ENCODE measurements at places on chromosomes 2 and 18. TPM values are rescaled to one million over a fixed set of nuclear protein-coding genes. Genes with fewer than 3 reads are reported as not detected.
A peak's percentile ranks its signal among the peaks of the same experiment; 100 is the strongest.

The TTR gene
- total RNA-seq: 139 TPM

The DNAH7 gene
- 0.30 TPM for total RNA-seq

The ITGB6 gene
- total RNA-seq: 2.6 TPM

The RAB12 gene
- total RNA-seq: 37.8 TPM

The ZNF532 gene
- 32.7 TPM for total RNA-seq

The CRYBA2 gene
- total RNA-seq: 0.59 TPM

GRCh38 chr2:170823088-170823897 is 6.6 kb downstream of the GAD1 start:
- no peaks in the 10 kb centered on the region for H3K36me3 ChIP-seq
- DNase-seq: no peak
- H3K27me3 ChIP-seq: no peaks in the 10 kb centered on the region
- H3K27ac ChIP-seq: no peak overlapping the region

DNA sequence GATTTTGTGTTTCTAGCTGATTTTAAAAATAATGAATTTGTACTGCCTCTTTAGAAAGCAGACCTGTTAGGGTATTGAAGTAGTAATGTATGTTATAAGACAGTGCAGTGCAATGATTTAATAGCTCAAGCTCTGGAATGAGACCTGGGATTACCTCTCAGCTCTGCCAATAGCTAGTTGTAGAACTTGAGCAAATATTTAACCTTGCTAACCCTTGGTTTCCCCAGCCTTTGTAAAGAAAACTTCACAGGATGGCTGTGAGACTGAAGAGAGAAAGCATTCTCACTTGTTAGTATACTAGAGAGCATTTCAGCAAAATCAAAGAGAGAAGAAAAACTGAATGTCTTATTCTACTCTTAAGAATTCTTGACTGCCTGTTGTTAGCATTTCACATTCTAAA is 293.9 kb downstream of the KIAA1328 start:
- peaks cover 5% of the 10 kb centered on the region for H3K4me1 ChIP-seq
- DNase-seq: no peak
- no peak overlapping the region for H3K27ac ChIP-seq
- H3K27me3 ChIP-seq: no peaks in the 10 kb centered on the region

DNA sequence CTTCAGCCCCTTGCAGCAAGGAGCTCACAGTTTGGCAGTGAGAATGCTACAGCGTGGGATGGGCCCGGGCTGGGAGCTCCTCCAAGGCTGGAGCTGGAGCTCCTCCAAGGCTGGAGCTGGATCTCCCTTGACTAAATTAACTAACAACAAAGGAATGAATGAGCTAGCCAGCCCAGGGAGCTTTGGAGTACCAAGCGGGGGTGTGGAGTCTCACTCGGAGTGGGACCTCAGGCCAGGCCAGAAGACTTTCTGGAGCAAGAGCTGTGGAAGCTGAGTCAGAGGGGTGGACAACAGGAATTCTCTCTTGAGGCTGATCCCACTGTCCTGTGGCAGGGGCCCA is 244.7 kb upstream of the HS6ST1 start:
- DNase-seq: no peak
- H3K27me3 ChIP-seq: no peaks in the 10 kb centered on the region
- H3K4me3 ChIP-seq: no peak overlapping the region
- H3K36me3 ChIP-seq: no peaks in the 10 kb centered on the region
- H3K27ac ChIP-seq: no peak overlapping the region

DNA sequence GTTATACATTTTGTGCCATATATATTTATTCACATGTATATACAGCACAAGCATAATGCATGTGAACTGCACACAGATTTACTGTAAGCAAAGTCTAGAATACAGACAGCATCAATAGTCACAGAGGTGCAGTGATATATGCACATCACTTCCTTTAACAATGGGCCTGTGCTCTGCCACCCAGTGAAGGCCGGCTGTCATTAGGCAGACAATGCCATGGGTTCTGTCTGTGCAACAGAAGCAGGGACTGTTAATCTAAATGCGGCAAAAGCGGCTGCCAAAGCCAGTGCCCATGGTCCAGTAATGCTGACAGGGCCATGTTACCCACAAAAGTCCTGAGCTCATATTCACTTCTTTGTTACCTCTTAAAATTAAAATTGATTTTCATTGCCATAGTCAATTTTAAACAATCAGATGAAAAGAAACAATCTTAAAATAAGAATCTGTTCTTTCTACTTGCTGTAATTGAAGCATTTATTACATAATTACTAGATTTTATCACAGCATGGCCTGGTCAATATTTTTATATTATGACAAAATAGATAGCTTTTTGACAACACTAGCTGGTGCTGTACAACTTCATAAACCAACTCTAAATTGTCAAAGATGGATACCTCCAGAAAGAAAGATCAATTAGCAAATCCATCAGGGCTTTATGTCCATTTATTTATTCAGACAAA is 232.0 kb downstream of the STK39 start:
- H3K36me3 ChIP-seq: no peaks in the 10 kb centered on the region
- H3K27ac ChIP-seq: no peak overlapping the region
- no peaks in the 10 kb centered on the region for H3K27me3 ChIP-seq
- H3K4me3 ChIP-seq: no peak overlapping the region
- H3K4me1 ChIP-seq: no peaks in the 10 kb centered on the region

DNA sequence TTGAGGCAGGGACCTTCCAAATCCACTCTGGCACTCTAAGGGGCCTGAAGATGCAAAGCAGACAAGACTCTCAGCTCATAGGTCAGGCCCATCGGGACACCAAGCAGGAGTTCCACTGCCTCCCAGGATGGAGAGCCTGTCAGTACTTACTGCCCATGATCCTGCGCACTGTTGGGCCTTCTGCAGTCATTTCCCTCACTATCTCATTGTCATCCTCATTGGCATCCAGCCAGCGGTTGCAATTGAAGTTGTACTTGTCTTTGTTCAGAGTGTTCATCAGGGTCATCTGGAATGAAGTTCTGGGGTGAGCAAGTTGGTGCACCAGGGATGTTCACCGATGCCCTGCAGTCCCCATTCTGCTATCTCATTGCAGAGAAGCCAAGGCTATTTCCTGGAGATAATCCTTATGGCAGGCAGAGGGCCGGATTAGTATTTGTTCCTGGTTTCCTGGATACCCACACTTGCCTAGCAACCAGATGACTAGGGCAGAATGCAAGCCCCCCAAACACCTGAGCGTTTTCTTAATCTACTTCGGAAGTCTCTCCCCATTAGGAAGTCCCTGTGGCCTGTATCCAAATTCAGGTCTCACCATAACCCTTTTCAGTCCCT is 65.1 kb downstream of the LOXHD1 start:
- no peak for DNase-seq
- H3K4me1 ChIP-seq: no peaks in the 10 kb centered on the region
- H3K27ac ChIP-seq: no peak overlapping the region
- no peak overlapping the region for H3K4me3 ChIP-seq

GRCh38 chr2:890214-890613 is 60.4 kb upstream of the SNTG2 start:
- no peaks in the 10 kb centered on the region for H3K36me3 ChIP-seq
- H3K27ac ChIP-seq: no peak overlapping the region
- no peak for DNase-seq
- no peaks in the 10 kb centered on the region for H3K4me1 ChIP-seq
- no peaks in the 10 kb centered on the region for H3K27me3 ChIP-seq

DNA sequence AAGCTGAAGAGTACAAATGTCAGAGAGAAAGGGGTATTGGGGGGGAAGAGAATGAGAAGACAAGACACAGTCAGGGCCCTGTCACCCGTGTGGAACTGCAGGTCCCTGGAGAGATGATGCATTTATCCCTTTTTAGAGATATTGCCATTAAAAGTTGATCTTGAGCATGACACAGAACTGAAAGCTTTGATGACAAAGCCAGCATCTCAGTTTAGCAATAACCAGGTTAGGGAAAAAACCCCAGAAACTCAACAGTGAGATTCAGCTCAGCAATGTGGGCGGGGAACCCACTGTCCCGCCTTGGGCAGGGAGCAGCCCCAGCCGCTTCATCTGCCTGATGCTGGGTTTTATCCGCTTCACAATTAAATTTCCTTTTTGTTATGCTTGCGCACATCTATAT is 181.1 kb downstream of the NEDD4L start:
- H3K27ac ChIP-seq: peak overlapping the region; percentile 87
- no peak for DNase-seq
- H3K4me3 ChIP-seq: no peak overlapping the region
- H3K27me3 ChIP-seq: no peaks in the 10 kb centered on the region

- H3K27me3 ChIP-seq: no peaks in the 10 kb centered on the region
- no peaks in the 10 kb centered on the region for H3K4me1 ChIP-seq
- H3K4me3 ChIP-seq: no peak overlapping the region
- DNase-seq: no peak
These were observed 241.7 kb downstream of the EPHA4 start for GRCh38 chr2:221330436-221330835.

DNA sequence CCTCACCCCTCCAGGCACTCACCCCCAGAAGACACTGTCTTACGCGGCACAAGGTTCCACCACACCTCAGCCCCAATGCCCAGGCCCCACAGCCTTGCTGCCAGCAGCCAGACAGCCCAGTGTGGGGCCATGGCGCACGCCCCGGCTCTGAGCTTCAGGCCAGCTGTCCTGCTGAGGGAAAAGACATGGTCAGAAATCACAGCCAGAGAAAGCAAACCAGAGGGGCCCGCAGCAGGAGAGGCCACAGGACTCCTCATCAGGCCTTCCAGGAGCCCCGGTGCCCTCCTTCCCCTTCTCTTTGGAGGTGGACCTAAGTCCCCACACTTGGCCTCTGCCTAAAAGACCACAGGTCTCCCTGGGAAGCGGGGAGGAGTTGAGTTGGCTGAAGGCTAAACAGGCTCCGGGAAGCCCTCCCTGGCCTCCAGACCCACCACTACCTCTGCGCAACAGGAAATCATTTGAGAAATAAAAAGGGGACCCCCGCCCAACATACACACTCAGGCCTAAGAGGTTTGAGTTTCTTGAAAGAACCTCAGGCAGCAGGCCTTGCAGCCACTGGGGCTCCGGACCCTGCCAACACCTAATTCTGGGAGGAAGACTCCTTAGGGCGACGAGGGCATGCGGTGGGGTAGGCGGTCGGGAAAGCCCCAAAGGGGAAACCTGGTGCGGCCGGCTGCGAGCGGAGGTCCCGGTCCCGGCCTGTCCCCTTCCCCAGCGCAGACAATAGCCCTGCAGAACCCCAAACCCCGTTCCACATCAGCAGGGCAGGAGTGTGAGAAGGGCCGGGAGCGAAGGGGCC is 1.9 kb downstream of the SEMA4C start:
- H3K4me1 ChIP-seq: peaks cover 11% of the 10 kb centered on the region
- H3K36me3 ChIP-seq: peaks cover 7% of the 10 kb centered on the region
- no peak for DNase-seq
- H3K4me3 ChIP-seq: peak overlapping the region; percentile 95
- no peaks in the 10 kb centered on the region for H3K27me3 ChIP-seq

GRCh38 chr2:233850745-233851144 is 3.6 kb downstream of the HJURP start:
- H3K4me1 ChIP-seq: no peaks in the 10 kb centered on the region
- H3K27ac ChIP-seq: no peak overlapping the region
- no peaks in the 10 kb centered on the region for H3K27me3 ChIP-seq
- no peak for DNase-seq
- no peaks in the 10 kb centered on the region for H3K36me3 ChIP-seq
- no peak overlapping the region for H3K4me3 ChIP-seq

DNA sequence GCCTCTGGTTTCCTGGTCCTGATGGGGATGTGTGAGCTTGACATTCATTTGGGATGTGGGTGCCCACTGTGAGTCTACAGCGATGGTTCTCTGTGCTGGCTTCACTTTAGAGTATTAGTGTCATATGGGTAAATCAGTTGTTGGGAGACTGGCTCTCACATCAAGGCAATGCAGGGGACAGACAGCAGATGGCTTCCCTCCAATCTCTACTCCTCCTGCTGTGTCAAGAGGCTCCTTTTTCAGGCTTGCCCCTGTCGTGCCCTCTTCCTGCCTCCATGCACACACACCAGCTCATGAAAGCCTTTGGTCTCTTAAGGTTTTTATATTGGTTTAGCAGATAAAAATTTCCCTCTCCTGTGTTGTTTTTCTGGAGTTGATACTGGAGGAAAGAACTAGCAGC is 315.6 kb downstream of the RDH14 start:
- H3K4me1 ChIP-seq: no peaks in the 10 kb centered on the region
- H3K4me3 ChIP-seq: no peak overlapping the region
- no peaks in the 10 kb centered on the region for H3K27me3 ChIP-seq
- no peak overlapping the region for H3K27ac ChIP-seq

All from Caco-2 (cell line).